CD4-positive, alpha-beta T cell treated with Interferon alpha-2 for 1 hour (primary cell): ENCODE measurements at places on chromosomes 2 and 18.

DNA sequence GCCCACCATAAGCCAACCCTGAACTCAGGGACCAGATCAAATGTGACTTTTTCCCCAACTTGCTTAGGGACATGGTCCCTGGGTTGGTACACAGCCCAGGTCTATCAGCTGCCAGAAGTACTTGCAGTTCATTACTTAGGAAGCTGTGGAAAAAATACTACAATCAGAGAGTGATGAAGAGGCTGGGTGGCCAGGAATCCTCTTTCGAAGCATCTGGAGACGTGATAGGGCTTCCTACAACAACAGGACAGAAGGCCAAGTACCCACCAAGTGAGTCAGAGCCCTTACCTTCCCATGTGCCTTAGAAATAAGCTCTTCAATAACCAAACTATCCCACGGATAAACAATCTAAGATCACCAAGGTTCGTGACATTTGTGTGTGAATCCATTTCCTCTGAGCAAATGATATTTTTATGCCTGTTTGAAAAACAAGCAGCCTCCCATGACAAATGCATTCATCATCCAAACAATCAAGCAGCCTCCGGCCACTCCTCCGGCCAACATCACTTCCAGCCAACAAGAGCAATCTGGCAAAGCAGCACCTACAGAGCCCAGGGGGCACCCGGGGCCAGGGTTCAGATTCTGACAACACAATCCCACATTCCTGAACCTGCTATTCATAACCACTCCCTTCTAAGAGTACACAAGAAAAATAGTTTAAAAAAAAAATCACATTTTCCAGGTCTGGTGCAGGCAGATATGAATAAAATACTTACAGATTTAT is 26.4 kb downstream of the TBC1D8 start:
- no peak for DNase-seq

DNA sequence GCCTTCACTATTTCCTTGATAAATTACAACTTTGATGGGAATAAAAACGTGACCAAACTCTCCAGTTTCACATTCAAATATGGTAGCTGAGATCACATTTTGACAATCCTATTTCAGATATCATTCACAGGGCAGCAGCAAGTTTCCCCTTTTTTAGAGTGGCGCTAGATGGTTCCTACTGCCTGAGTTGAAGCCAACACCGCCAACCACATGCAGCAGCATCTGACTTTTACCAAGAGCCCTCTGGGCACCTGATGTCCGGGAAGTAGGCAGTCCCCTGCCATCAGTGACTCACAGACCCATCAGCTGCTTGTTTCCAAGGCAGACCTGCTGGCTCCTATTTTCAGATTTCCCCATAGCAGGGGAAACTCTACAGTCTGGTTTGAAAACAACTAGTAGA is 4.0 kb upstream of the MREG start:
- peak; percentile 48 for DNase-seq

- DNase-seq, result no peak
Measured at GRCh38 chr18:79542876-79543750, 136.5 kb upstream of the CTDP1 start.

DNA sequence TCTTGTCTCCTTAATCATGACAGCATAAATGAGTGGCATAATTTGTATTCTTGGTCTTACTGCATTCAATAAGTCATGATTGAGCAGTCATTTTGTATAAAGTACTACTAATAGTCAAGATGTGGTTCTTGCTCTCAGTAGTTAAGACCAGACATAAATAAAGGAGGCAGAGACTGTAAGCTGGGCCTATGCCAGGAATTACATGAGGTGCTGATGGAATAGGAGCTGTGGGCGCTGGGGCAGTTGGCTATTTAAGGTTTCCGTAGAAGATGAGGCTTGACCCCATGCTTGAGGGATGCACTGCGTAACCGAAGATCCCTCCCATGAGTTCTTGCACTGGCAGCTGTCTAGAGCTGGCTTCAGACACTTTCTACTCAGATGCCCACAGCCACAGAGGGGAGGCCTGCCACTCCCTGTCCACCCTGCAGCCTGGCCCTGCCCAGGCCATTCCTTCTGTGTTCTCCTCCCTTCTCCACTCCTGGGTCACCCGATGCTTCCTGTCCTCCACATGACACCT is 150.9 kb upstream of the REV1 start:
- DNase-seq, result no peak

GRCh38 chr2:100653449-100654035 is 90.7 kb downstream of the PDCL3 start:
- DNase-seq, result peak; percentile 33

DNA sequence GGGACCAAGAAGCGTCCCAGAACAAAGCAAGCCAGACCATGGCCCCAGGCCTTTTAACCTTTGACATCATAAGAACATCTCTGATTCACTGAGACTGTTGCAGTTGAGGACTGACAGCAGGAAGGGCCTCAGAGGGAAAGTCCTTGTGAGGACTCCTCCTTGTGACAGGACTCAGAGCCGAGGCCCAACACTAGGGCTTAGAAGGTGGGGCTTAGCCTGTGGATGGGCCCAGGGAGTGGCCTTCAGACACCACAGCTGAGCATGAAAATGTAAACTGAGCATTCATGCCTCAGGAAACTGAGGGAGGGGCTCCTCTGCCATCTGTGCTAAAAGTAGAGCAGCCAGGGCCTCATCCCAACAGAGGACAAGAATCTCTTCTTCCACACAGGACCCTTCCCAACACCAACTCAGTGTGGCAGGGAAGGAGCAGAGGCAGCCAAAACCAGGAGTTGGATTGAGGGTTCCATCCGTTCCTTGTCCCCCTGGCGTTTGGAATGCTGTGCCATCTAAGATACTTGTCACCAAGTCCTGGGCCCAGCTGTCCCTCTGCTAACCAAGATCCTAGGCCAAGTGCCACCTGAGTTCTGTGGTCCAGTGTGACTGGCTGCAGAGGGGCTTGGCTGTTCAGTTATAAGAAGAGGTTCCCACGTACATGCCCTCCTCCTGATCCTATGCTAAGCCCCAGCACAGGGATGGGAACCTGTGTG is 37.5 kb upstream of the CAB39 start:
- no peak for DNase-seq

DNA sequence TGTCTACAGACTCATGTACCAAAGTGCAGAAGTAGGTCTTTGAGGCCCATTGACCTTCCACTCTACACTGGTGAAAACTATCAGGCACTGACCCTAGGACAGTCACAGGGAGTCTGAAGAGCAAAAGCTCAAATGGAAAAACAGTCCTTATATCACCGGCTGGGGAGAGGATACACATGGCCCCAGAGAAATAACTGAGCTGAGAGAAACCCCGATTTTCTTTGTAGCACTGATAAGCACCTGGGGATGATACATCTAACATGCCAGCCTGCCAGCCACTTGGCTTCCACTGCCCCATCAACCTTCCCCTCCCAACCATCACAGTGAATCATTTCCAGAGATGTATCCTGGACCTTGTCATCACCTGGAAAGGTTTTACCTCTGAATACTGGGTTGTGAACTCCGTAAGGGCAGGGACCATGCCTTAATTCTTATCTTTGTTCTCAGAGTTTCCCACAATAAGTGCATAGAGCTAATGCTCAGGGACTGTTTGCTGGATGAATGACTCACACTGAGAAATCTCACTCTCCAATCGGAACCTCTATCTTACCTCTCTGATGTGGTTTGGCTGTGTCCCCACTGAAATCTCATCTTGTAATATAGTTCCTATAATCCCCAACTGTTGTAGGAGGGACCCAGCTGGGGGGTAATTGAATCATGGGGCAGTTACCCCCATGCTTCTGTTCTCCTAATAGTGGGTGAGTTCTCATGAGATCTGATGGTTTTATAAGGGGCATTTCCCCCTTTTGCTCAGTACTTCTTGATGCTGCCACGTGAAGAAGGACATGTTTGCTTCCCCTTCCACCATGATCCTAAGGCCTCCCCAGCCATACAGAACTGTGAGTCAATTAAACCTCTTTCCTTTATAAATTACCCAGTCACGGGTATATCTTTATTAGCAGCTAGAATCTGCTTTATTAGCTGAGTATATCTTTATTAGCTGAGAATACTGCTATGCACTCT is 37.1 kb downstream of the EVA1A start:
- DNase-seq, result no peak

DNA sequence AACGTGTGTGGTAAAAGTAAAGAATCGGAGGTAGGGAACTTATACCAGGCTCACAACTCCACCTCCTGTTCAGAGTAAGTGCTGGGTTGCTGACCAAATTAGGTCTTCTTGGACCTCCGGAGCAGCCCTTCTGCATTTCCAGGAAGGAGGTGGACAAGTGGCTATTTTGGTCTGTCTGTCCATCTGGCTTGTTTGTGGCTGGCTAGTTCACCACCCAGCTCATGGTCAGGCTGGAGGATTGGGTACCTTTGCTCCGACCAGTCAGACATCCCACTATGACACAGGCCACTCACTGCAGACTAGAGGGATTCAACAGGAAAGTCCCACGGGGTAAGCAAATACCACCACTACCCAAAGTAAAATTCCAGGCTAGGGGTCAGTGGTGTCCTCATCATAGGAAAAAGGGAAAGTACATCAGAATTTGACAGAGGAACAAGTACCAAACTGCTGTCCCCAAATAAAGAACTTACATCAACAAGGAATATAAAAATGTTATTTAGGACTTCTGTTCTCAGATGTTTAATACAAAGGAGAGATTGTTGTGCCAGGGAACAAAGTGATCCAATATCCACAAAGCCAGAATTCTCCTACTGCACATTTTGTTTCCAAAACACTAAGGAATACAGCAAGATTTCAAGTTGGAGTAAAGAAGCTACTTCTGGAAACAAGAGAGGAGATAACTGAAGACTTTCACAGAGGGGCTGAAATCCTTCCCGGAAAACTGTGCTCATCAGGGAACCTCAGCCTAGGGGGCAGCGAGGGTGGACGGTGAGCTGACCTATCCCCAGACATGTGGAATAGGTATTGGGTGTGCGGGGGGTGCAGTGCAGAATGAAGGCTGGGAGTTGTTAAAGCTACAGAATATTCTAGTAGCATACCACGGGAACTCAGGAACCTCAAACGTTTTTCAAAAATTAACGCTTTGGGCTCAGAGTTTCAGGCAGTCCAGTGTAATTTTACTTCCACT is 56.9 kb downstream of the BCL2 start:
- DNase-seq, result no peak

GRCh38 chr2:171958475-171958874 is 36.2 kb downstream of the HAT1 start:
- no peak for DNase-seq

- DNase-seq, result no peak
Measured at GRCh38 chr2:62398356-62398755, 107.6 kb downstream of the TMEM17 start.

GRCh38 chr2:157150747-157151146 is 106.8 kb upstream of the GALNT5 start:
- DNase-seq, result no peak

DNA sequence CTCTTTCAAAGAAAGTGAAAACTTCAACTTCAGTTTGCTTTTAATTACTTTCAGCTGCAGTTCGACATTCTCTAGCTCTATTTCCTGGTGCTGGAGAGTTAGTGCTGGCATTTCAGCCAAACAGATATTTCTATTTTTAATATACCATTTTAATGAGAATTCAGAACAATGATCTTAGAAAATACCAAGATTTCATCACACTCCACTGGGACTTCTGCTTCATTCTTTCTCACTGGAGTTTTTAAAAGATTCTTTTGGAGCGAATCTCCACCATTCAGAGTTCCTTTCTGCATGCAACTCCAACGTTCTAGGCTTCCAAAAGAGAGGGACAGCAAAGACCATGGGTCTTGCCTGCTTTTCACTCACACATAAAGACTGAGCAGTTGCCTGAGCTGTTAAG is 94.2 kb downstream of the CABLES1 start:
- no peak for DNase-seq

DNA sequence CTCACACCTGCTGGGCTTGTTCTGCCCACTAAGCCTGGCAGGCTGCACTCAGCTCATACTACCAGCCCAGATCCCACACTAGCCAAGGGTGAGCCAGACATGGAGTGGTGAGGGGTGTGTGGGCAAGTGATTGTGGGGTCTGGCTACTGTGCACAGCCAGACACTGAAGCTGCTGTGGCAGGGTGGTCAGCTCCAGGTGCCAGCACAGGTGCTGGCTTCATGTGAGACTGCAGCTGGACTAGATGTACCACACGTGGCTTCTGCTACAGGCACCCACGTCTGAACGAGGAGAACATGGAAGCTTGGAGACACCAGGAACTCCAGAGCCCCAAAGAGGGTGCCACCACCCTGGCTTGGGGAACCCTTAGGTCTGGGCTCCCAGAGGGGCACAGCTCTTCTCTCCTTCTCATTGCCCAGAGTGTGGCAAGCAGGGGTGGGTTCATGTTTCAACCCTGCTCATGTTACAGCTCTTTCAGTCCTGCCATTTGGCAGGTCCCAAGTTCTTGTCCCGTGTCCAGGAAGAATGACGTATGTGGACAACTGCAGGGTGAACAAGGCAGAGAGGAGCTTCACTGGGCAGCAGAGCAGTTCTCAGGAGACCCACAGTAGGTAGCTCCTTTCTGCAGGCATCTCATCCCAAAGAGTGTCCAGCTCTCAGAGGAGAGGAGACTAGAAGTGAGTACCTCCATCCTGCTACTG is 1624.2 kb upstream of the TMEFF2 start:
- no peak for DNase-seq

GRCh38 chr18:48002933-48003365 is 72.5 kb upstream of the SMAD2 start:
- DNase-seq, result no peak

DNA sequence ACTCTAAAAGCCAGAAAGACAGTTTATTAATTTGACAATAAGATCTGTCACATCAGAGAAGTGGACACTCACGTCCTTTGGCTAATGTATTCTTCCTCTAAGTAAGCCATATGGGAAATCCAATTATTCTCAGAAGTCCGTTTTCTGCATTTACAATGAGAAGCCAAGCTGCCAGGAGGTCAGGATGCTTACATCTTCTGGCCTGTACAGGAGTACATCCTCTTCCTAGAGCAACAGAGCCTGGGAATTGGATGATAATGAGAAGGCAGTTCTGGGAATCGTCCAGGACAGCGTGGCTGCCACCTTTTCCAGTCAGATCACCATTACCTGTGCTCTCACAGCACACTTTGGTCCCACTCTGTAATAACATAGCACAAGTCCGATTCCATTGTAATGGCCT is 5.2 kb downstream of the RAPGEF4 start:
- DNase-seq, result no peak

GRCh38 chr2:134248913-134249312 is 5.0 kb upstream of the MGAT5 start:
- DNase-seq, result no peak

- no peak for DNase-seq
Measured at GRCh38 chr2:147863835-147864234, 19.0 kb downstream of the ACVR2A start.
